ENCODE measurements at places on chromosomes 5 and 9.

GRCh38 chr5:124901081-124901480, 154.6 kb upstream of the ZNF608 start:
- no peak for DNase-seq

DNA sequence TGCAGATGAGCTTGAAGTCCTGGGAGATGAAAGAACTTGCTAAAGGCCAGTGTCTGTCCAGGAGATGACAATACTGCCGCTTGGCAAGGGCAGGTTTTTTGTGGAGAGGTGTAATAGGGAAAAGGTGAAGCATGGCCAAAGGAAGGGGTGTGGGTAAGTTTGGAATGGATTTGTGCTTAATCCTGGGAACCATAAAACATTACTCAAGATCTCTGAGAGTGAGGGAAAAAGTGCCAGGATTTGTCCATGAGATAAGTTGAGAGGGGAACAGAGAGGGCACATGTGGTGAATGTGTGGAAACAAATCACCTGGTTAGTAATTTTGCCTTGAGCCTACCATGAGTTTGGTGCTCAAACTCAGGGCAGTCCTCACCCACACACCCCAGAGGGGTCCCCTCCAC, 108.8 kb upstream of the CD180 start:
- DNase-seq = no peak

- DNase-seq = no peak
Observed at GRCh38 chr9:137785704-137786161, 91.8 kb upstream of the CACNA1B start.

DNA sequence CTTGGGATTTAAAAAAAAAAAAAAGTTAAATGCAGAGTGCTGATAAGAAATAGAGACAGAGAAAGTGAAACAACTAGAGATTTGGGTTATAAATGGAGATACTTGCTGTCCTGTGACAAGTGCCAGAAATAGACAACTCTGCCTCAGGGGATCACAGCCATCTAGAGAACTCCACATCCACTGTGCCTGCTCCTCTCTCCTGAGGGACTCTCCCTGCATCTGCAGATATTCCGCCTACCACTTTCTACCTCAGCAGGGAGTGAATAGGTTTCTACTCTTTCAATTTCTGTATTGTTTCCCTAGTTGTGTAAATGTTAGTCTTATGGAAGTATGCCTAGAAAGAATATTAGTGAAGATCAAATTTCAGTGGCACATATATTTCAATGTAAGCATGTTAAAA, 307.2 kb downstream of the HTR1A start:
- peak; percentile 3 for DNase-seq

- no peak for DNase-seq
Observed at GRCh38 chr5:149063896-149064478, 1.1 kb upstream of the SH3TC2 start.

GRCh38 chr9:136324501-136325300, 2.6 kb upstream of the GPSM1 start:
- DNase-seq = peak; percentile 56

DNA sequence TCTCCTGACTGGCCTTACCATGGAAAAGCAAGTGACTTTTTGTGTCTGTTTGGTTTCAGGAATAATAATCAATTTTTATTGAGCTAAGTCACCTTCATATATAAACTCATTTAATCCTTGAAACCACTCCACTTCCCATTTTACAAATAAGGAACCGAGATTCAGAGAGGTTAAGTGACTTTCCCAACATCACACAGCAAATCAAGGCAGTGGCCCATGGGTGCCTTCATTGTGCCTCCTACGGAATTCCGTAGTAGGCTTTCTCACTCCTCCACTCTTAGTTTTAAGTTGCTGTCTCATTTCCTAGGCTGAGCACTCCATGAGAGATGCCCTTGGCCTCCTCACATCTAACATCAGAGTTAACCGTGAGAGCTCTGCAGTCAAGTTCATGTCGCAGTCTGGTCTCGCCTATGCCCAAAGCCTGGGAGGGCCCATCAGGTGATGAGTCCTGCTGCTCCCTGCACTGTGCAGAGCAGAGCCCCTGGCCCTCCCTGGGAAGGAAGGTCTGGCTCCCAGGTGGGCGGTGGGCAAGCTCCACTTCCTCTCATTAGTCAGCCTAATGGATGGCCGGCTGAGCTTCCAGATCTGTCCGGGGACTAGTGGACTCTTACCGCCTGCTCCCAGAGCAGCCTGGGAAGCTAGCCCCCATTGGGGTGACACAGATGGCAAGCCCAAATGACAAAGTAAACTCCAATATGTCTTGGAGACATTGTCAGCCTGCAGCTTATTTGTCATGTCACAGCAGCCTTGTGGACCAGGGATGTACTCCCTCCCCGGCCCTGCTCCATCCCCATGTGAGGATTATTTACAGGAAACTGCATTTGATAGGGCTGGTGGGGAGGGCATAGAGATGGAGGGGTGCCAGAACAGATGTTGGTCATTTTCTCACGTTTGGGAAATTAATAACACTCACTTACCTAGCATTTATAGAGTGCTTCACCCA, 123.4 kb downstream of the MVB12B start:
- DNase-seq = no peak

- no peak for DNase-seq
Observed at GRCh38 chr9:110329639-110330230, 7.9 kb downstream of the TXNDC8 start.

DNA sequence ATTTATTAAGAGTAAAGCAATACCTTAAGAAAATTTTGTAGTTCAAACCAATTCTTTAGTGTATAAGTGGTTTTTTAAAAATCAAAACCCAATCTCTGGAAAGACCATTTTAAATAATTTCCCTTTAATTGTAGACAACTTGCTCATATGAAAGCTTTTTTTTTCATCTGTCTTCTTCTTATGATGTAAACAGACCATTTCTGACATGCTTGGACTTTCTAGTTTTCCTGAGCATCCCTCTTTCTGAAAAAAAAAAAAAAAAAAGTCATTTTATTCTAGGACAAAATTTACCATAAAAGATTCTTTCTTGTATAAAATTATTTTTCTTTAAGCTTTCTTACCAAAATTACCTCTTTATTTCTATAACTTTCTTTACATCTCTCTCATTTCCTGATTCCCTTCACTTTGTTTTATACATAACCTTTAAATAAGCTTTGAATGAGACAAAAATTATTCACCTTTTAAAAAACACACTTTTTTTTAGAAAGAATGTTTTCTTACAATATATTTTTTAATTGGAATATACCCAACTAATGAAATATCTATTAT, 67.5 kb downstream of the COL15A1 start:
- peak; percentile 40 for DNase-seq

- DNase-seq = no peak
Observed at GRCh38 chr5:149497357-149497756, 53.9 kb downstream of the CSNK1A1 start.

GRCh38 chr5:55033568-55033967, 9.5 kb downstream of the GZMK start:
- no peak for DNase-seq

DNA sequence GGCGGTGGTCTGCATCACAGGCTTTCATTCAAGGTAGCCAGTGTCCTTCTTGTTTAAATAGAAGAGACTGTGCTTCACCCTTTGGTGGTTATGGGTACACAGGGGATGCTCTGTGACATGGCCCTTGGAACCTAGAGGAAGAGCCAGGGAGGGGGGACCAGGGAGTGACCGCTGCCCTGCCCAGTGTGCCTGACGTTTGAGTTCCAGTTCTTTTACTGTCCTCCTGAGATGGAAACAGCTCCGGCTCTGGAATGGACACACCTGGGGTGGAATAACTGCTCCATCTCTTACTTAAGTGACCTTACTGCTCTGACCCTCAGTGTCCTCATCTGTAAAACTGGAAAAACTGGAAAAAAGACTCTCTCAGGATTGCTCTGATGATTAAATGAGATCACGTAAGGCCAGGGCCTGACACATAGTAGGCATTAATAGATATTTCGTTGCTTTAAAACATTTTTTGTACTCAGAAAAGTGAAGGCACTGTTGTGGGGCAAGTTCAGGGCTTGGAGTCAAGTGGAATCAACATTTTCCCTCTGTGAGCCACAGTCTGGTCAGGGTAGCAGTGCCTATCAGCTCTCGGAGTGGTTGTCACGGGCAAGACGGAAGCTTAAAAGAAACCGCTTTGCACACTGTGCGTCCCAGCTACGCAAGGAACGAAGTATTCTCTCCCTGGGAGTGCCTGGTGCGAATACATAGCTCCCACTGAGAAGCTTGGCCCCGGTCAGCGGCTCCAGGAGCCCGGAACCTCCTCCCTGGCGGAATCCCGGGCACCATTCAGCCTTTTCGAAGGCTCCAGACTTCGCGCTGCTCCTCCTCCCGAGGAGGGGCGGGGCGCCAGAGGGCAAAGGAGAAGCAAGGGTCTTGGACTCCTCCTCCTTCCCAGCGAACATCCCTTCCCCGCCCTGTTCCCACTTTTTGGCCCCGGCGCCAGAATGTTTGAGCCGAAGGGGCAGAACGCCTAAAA, 5.8 kb downstream of the POU4F3 start:
- DNase-seq = no peak

- DNase-seq = no peak
Observed at GRCh38 chr5:1526681-1527131, 2.9 kb upstream of the LPCAT1 start.

DNA sequence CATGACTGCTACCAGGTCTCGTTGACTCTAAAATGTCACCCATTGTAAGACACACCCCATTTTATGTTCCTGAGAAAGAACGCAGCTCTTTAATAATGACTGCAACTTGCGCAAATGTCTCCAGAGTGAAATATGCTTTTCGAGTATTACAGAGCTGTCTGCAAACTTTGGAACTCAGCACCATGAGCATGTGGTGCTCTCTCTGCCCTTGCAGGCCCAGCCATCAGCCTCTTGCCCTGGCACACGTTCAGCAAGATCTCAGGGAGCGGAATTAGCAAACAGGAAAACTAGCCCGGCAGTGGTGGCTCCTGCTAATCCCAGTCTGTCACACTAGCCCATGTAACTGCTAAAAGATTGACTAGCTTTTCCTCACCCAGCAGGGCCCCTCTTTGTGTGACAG, 114.5 kb upstream of the SLC1A3 start:
- DNase-seq = no peak

DNA sequence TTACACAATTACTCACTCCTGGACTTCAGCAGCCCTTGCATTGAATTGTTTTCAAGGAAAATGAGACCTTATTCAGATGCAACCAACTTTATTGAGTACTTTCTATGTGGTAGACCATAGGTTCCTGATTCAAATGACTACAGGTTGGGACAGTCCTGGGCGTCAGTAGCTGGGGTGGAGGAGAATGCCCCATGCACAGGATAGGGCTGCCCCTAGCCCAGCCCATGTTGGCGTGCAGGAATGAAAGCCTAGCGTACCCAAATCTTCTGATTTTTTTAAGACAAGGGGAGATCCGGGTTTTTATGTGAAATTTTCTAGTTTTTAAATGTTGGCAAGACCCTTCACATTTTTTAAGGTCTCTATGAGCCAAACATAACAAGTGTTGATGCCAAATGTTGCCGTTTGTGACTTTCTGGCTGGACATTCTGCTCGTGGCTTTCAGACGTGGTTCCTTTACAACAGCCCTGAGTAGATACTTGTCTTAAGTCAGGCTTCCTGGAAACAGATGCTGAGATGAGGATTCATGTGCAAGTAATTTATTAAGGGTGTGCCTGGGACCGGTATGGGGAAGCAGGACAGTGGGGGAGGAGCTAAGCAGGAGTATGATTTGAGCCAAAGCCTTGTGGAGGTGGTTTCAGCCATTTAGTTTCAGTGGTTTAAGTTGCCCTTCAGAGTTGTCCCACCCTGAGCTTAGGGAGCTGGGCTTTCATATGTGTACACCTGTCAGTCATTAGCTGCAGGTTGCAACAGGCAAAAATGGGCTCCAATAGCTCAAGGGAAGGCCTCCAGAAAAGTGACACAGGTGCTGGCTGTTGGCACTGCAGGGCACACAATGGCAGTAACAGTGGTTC, 154.1 kb downstream of the NTRK2 start:
- DNase-seq = no peak

Data from lung (tissue), 17 donors.